Stimulated activated CD4-positive, alpha-beta T cell treated with anti-CD3 and anti-CD28 coated beads, Interleukin-2, amount 100 ng/mL, for 24 hours (primary cell): ENCODE measurements at places on chromosomes 16 and 17.

DNA sequence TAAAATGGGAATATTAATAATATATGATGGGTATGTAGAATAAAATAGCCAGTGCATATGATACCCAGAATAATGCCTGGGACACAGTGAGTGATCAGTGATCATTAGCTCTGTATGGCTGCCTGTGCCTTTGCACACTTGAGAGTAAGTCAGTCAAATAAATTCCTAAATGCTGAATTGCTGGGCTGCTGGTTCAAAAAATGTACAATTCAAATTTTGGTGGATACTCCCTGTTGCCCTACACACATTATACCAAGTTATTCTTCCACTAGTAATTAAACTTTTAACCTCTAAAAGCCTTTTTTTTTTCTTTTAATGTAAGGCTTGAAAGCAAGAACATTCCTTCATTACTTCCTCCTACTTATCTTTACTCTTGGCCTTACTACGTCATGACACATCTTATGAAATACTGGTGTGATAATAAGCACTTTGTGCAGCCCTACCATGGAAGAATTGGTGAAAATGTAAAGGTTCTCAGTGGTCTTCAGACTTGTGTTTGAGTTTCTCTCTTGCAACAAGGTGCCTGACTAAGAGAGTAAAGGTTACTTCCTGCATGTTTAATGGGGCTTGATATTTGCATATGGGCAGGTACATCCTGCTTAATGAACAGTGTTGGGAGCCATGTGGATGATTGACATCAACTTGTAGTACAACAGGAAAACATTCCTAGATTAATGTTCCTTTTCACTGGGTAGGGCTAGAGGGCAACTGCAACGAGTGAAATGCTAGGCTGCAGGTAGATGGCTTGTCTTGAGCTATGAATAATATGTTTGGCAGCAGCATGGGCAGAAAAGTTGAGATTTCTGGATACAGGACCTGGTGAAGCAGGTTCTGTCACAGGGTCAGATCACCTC lies 84.3 kb downstream of the PRKCA start:
- DNase-seq, result no peak

DNA sequence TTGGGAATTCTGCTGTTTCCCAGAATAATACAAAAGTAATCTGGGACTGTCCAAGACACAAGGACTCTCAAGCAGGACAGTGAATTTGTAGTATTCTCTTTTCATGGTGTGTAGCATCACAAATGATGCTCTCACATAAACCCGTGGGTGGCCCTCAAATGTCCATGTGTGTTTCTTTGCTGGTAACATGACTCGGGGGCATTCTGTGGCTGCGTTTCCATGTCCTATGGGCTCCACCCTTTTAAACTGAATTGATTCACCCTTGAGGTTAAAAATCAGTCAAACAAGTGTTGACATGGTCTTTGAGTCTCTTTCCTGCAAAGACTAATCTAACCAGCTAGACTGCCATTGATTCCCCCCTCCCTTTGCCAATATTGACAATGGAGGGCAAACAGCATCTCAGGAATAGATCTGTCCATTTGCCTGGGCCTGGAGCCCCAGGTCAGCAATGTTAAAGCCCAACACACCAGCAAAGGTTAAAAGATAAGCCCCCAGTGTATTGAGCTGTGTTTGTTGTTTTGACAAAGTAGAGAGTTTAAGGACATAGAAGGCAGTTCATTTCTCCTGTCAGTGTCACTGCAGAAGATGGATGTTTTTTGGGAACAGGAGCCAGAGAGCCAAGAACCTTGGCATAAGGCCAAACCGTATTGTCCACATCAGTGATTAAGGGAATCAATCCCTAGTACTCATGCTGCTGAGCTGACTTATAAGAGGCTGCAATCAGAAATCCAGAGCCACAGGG lies 117.1 kb upstream of the COX10 start:
- no peak for DNase-seq

- DNase-seq, result no peak
These were observed 394.8 kb downstream of the SLC39A11 start for GRCh38 chr17:72697602-72698146.

DNA sequence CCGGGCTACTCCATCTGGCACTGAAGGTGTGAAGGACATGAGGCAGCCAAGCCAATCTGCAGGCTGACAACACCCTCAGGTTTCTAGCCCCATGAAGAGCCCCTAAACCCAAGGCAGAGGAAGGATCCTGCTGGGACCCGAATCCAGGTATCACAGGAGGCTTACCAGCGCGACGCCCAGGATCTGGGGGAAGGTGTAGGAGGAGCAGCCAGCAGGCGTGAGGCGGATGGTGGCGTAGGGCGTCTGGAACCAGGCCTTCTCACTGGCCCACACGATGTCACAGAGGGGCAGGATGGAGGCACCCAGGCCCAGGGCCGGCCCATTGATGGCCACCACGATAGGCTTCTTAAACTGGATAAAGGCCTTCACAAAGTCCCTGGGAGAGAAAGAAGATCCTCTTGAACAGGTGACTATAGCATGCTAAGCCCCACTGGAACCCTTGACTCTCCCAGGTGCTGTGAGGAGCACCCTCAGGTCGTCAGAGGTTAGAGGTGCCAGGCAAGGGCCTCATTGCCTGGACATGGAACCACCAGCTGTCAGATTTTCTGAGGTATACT lies 71.7 kb downstream of the DYNLRB2 start:
- no peak for DNase-seq

DNA sequence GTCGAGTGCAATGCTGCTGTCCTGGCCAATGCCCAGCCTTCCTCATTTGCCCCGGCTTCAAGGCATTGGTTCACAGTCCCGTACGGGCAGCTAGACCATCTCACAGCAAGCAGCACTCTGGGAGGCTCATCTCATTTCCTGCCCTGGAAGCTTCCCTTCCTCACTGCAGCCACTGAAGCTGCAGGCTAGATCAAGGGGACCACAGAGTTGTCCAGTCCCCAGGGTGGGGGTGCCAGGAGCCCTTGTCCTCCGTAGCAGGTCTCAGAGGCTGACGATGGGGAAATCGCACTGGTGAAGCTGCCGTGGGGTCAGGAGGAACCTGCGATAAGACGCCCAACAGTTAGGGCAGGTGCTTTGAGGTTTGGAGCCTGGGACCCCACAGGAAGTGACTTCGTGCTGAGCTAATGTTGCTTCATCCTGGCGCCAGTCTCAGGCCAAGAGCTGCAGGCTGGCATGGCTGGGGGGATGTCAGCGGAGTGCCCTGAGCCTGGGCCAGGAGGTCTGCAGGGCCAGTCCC lies at the start of gene SPNS3:
Gene SPNS3, plus strand, starts transcription at position 426 of the 517 bp plus-strand sequence. Its CDS starts 28 bp downstream, at position 454.
- DNase-seq, result peak; percentile 25

DNA sequence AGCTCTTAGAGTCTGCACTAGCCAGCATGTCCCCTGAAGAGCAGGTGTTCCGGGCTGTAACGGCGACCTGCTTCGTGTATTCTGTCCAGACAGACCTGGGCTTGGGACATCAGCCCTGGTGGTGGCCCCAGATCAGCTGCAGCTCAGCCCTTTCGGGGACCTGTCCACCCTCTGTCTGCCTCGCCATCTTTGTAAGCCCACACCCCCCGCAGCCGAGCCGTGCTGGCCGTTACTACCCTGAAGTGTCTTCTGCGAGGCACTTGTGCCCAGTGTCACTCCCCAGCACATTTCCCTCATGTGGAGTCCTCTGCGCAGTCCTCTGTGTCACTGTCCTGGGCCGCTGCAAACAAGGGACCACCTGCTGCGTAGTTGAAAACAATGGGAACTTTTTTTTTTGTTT lies 10.4 kb downstream of the CARD14 start:
- no peak for DNase-seq

DNA sequence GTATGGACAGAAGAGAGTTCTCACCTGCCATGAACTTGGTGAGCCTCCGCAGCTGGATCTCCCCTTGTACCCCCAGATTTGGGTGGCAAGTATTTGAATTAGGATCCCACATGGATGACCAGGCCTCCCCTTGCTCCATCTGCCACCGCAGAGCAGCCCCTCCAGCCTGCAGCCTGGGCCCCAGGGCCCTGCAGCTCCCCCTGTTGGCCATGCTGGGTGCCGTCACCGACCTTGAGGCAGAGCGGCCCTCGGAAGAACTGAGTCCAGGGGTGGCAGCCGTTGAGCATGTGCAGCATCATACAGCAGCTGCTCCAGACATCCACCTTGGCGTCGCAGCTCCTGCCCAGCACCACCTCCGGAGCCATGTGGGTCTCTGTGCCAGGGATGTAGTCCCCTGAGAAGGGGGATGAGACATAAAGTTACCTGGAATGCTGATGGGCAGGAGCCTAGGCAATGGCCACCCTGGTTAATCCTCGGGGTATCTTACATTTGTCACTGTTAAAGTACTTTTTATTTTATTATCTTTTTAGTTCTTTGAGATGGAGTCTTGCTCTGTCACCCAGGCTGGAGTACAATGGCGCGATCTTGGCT lies 9.0 kb upstream of the SPATA32 start:
- DNase-seq, result peak; percentile 70
